Naive thymus-derived CD4-positive, alpha-beta T cell (primary cell): ENCODE measurements at places on chromosomes 7 and 10.

- H3K27ac ChIP-seq: no peak overlapping the region
- H3K36me3 ChIP-seq: no peaks in the 10 kb centered on the region
- no peaks in the 10 kb centered on the region for H3K4me1 ChIP-seq
- DNase-seq: no peak
These were observed 19.1 kb downstream of the ADAM12 start for GRCh38 chr10:126369125-126369710.

- peak overlapping the region; percentile 34 for H3K27ac ChIP-seq
- no peaks in the 10 kb centered on the region for H3K27me3 ChIP-seq
- peaks cover 47% of the 10 kb centered on the region for H3K36me3 ChIP-seq
- no peak for DNase-seq
- H3K4me3 ChIP-seq: no peak overlapping the region
These were observed 21.8 kb downstream of the BBIP1 start for GRCh38 chr10:110897184-110897583.

DNA sequence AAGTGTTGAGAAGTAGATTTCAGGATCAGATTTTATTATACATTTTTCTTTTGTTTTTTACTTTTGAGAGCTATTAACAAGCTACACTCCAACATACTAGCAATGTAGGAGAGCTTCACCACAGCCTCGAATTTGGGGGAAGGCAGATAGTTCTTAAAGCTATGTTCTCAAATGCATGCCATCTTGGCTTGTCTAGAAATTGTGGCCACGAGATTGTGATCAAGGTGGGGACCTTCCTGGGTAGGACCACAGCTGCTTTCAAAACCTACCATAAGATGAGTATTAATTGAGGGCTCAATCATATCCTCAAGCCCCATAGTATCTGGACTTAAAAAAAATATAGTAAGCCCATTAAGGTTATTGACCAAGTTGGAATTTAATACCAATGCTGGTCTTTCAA lies 27.9 kb upstream of the JAZF1 start:
- no peak for DNase-seq
- H3K27ac ChIP-seq: no peak overlapping the region
- no peaks in the 10 kb centered on the region for H3K4me1 ChIP-seq
- no peaks in the 10 kb centered on the region for H3K27me3 ChIP-seq
- no peaks in the 10 kb centered on the region for H3K36me3 ChIP-seq

DNA sequence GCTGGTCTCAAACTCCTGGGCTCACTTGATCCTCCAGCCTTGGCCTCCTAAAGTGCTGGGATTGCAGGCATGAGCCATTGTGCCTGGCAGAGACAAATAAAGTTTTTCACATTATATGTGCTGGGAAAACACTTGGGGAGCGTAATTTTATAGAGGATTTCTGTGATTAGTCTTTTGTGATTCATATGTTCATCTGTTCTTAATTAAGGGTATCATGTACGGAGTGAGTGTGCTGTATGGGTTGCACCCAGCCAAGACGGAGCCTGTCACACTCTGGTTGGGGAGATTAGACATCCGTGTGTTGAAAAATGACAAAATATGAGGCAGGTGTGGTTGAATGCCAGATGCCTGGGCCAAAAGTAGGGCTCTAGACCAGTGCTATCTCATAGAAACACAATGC lies 10.3 kb downstream of the ADRB1 start:
- no peak overlapping the region for H3K27ac ChIP-seq
- no peak overlapping the region for H3K4me3 ChIP-seq
- H3K36me3 ChIP-seq: no peaks in the 10 kb centered on the region
- H3K4me1 ChIP-seq: no peaks in the 10 kb centered on the region
- H3K27me3 ChIP-seq: no peaks in the 10 kb centered on the region
- no peak for DNase-seq

DNA sequence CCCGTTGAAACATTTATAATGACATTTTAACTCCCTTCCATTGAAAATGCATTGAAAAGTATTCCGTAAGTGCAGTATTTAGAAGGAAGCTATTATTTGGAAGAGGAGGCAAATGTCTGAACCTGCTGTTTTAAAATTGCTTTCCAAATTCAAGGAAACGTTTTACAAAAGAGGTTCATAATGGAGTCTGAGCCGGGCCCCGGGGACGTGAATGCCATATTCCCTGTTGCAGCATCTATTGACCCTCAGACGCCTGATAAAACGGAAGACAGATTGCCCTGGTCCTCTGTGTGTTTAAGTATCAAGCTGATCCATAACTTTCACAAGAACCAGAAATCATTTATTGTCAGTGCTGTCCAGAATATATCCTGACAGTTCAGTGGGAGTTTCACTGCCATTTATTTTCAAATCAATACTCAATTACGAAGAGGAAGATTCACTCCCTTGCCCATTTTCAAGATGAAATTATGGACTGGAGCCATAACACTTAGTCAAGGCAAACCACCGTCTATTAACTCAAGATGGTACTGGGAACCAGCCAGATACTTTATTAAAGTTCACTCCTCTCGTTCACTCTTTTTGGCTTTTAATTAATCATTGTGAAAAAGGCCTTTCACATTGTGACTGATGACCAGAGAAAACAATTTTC lies 435.7 kb upstream of the PFKP start:
- DNase-seq: no peak
- H3K4me1 ChIP-seq: no peaks in the 10 kb centered on the region
- H3K36me3 ChIP-seq: no peaks in the 10 kb centered on the region
- no peak overlapping the region for H3K27ac ChIP-seq
- H3K4me3 ChIP-seq: no peak overlapping the region

DNA sequence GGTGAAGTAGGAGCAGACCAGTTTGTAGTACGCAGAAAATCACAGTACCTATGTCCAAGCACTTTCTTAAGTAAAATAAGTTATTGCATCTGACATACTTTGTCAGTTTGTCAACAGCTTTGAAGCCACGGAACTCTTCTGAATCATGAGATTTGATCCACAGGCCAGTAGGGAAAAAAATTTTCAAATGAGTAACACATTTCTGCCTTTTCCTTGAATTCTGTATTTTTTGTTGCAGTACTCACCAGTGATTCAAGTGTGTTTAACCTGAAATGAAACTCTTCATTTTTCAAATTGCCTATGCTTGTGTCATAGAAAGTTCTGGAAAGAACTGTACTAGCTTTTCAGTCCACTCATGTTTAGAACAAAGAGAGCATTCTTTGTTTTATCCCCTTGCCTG lies 337.7 kb downstream of the GATA3 start:
- no peaks in the 10 kb centered on the region for H3K4me1 ChIP-seq
- DNase-seq: no peak
- no peak overlapping the region for H3K27ac ChIP-seq

- no peaks in the 10 kb centered on the region for H3K4me1 ChIP-seq
- H3K4me3 ChIP-seq: no peak overlapping the region
- no peak overlapping the region for H3K27ac ChIP-seq
These were observed 15.1 kb downstream of the GSAP start for GRCh38 chr7:77401002-77401401.

- no peaks in the 10 kb centered on the region for H3K36me3 ChIP-seq
- H3K4me3 ChIP-seq: no peak overlapping the region
- H3K4me1 ChIP-seq: no peaks in the 10 kb centered on the region
- DNase-seq: no peak
- H3K27ac ChIP-seq: no peak overlapping the region
- H3K27me3 ChIP-seq: no peaks in the 10 kb centered on the region
These were observed 234.7 kb upstream of the TCERG1L start for GRCh38 chr10:131546086-131546810.

- H3K27me3 ChIP-seq: no peaks in the 10 kb centered on the region
- no peak for DNase-seq
- H3K4me1 ChIP-seq: no peaks in the 10 kb centered on the region
- H3K36me3 ChIP-seq: no peaks in the 10 kb centered on the region
- no peak overlapping the region for H3K4me3 ChIP-seq
These were observed 328.1 kb downstream of the LHFPL3 start for GRCh38 chr7:104656467-104656866.
